ENCODE measurements at places on chromosomes 6 and 20. TPM values are rescaled to one million over a fixed set of nuclear protein-coding genes. Genes with fewer than 3 reads are reported as not detected.

GRCh38 chr20:35568645-35569044, 26.8 kb downstream of the ERGIC3 start:
- DNase-seq, result no peak
- H3K36me3 ChIP-seq, result no peaks in the 10 kb centered on the region
- no peaks in the 10 kb centered on the region for H3K27me3 ChIP-seq
- no peak overlapping the region for H3K27ac ChIP-seq

Gene SPATS1
- total RNA-seq, result not detected

DNA sequence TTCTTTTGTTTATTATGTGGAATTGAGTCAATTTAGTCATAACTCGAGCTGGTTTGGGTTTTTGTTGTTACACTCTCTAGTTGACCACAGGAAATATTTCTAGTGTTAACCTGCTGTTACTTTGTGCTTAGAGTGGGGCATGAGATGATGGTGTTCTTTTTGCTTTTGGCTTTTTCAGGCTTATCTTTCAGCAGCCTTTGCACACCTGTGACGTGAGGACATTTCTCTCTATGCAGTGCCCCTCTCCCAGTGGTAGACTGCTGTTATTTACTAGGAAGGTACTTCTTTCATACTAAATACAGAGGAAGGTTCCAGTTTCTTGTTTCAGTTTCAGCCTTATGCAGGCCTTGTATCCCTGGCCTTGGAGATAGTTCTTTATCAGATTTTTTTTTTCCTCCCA, 766.8 kb upstream of the MAN1A1 start:
- no peak overlapping the region for H3K27ac ChIP-seq
- no peaks in the 10 kb centered on the region for H3K36me3 ChIP-seq

GRCh38 chr6:90000864-90001731, 106.8 kb downstream of the GJA10 start:
- peak overlapping the region; percentile 48 for H3K27ac ChIP-seq
- no peak for DNase-seq
- peaks cover 30% of the 10 kb centered on the region for H3K4me1 ChIP-seq
- H3K4me3 ChIP-seq, result no peak overlapping the region
- no peaks in the 10 kb centered on the region for H3K36me3 ChIP-seq

GRCh38 chr20:11015440-11015839, 341.6 kb upstream of the JAG1 start:
- no peaks in the 10 kb centered on the region for H3K27me3 ChIP-seq
- DNase-seq, result no peak
- no peak overlapping the region for H3K27ac ChIP-seq
- H3K4me3 ChIP-seq, result no peak overlapping the region
- no peaks in the 10 kb centered on the region for H3K36me3 ChIP-seq

Gene TMC2
- total RNA-seq, result not detected

GRCh38 chr6:3294921-3295871, 36.4 kb downstream of the PSMG4 start:
- H3K4me1 ChIP-seq, result peaks cover 7% of the 10 kb centered on the region
- DNase-seq, result no peak
- H3K27ac ChIP-seq, result no peak overlapping the region
- no peaks in the 10 kb centered on the region for H3K36me3 ChIP-seq
- no peak overlapping the region for H3K4me3 ChIP-seq
- H3K27me3 ChIP-seq, result no peaks in the 10 kb centered on the region

DNA sequence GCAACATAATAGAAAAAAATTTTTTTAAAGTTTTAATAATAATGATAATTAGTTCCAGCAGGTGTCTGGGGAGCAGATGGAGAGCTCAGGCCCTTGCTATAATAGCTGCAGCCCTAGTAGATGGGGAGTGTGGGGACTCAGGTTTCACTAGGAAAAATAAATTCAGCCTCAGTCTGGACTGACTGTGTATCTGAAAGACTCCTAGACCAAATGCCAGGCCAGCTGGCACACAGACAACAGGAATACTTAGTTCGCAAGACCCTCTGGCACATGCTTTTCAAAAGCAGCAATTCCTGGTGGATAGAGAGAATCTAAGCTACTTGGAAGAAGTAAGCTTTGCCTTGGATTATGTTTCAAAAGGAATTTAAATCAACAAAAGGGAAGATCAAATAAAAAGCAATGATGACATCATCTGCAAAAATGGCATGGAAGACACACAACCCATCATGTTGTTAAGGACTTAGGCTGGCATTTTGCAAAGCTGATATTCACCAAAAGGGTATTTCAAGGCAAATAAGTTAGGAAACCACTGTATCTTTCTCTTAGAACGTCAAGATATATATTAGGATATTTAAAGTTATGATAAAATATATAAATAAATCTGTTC, 107.8 kb downstream of the RNGTT start:
- H3K36me3 ChIP-seq, result no peaks in the 10 kb centered on the region
- H3K4me3 ChIP-seq, result no peak overlapping the region
- H3K4me1 ChIP-seq, result no peaks in the 10 kb centered on the region
- no peak overlapping the region for H3K27ac ChIP-seq

Gene EDN1
- total RNA-seq, result 9.0 TPM

DNA sequence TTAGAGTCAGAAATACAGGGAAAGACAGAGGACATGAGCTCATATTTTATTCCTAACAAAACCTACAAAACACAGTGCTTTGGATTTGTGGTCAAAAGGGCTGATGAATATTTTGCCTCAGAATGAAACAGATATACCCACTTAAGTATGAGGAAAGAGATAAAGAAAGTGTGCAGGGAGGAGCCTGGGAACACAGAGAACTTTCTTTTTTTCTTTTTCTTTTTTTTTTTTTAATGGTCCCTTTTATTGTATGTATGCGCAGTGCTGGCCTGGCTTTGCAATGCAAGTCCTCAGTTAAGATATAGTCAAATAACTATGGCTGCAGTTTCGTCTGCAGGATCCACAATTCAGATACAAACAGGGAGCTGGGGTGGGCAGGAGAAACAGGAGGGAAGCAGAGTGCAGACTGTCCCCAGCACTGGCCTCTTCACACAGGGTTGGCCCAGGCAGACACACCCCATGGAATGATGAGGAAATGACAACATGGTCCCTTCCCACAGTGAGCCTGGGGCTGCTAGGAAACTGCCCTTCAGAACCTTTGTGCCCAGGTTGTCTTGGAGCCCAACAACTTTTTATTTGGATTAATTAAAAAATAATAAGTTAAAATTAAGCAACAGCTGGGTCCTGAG, 629.8 kb upstream of the AGPAT4 start:
- no peak overlapping the region for H3K4me3 ChIP-seq
- DNase-seq, result no peak
- no peaks in the 10 kb centered on the region for H3K27me3 ChIP-seq
- H3K36me3 ChIP-seq, result no peaks in the 10 kb centered on the region

DNA sequence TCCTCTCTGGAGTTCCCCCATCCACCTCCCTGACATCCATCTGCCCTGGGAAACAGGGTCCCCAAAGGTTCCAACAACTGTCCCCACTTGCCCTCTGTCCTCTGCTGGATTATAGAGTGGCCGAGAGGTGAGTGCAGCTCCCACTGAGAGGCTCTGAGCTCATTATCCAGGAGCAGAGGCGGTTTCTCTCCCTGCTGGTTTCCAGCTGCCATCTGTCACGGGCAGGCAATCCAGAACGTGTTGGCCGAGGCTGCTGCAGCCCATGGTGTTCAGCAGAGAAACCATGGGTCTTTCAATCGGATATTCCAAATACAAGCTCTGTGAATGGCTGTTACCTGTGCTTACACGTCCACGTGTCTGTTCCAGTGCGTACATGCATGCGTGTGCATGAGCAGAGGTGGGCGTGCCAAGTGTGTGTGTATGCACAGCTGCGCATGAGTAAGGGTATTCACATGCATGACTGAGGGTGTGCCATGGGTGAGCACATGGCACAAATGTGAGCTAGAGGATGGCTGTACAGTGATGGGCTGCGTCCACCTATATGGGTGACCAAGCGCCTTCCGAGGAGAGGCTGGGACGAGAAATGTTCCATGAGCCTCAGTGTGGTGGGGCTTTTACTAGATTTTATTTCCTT, 183.7 kb upstream of the PMEPA1 start:
- H3K27me3 ChIP-seq, result no peaks in the 10 kb centered on the region
- no peaks in the 10 kb centered on the region for H3K36me3 ChIP-seq
- no peak for DNase-seq
- H3K27ac ChIP-seq, result no peak overlapping the region
- no peaks in the 10 kb centered on the region for H3K4me1 ChIP-seq

DNA sequence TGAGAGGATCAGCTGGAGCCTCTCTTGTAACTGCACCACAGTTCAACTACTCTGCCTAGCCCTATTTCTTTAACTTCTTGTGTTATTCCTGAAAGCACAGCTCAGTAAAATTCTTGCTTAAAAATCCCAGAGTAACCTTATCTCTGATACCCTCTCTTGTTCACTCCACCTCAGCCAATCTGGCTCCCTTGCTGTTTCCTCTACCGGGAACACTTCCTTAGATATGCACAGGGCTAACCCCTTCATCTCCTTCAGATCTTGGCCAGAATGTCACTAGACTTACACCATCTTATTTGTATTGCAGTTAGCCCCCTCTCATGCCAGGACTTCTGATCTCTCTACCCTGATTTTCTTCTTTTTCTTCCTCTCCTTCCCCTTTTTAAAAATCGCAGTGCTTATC, 2.6 kb upstream of the ZKSCAN3 start:
- no peak overlapping the region for H3K4me3 ChIP-seq
- no peaks in the 10 kb centered on the region for H3K27me3 ChIP-seq
- H3K4me1 ChIP-seq, result no peaks in the 10 kb centered on the region
- no peak for DNase-seq
- H3K36me3 ChIP-seq, result no peaks in the 10 kb centered on the region
- H3K27ac ChIP-seq, result no peak overlapping the region

DNA sequence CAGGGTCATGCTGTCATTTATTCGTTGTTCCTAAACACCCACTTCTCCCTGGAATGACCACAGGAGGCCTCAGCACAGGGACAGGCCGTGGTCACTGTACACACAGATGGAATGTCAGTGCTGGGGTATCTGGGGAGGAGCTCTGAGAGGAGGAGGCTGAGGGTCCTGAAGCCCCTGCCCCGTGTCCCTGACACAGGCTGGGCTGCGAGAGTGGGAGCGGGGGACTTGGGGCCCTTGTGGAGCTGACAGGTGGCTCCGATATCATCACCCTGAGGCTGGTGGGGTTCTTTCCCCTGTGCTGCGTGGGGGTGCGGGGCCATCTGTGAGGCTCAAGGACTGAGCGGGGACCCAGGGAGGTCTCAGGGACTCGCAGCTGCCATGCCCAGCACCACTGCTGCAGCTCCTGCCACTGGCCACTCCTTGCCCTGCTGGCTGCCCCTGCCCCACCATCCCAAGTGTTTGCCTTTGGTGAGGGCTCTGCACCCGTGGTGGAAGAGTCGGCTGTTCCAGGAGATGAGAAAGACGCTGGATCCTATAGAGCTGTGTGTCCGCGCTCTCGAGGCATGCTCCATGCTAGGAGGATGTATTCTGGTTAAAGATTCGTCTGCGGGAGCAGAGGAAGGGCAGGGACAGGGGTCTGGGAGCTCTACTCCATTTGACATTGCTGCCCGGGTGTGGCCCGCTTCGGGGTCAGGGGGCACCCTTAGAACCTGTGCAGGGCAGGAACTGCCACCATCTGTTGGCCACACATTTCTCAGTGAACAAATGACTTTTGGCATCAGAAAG, 18.9 kb downstream of the NPEPL1 start:
- no peaks in the 10 kb centered on the region for H3K4me1 ChIP-seq
- peak; percentile 50 for DNase-seq
- no peak overlapping the region for H3K27ac ChIP-seq
- H3K4me3 ChIP-seq, result no peak overlapping the region

DNA sequence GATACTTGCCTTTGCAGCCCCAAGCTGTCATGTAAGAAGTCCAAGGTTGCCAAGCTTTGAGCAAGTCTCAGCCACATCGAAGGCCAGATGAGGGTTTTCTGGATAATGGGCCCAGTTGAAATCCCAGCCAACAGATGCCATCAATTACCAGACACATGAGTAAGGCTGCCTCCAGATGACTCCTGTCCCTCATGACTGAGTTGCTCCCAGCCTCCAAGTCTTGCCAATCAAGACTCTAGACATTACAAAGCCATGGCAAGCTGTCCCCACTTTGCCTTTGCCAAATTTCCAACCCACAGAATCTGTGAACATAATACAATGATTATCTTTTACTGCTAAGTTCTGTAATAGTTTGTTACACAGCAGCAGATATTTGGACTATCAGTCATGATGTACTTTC, 76.8 kb upstream of the ARMC2 start:
- H3K27me3 ChIP-seq, result no peaks in the 10 kb centered on the region
- no peaks in the 10 kb centered on the region for H3K4me1 ChIP-seq
- no peaks in the 10 kb centered on the region for H3K36me3 ChIP-seq
- H3K27ac ChIP-seq, result no peak overlapping the region
- H3K4me3 ChIP-seq, result no peak overlapping the region

Gene FAM50B
- total RNA-seq, result 19.6 TPM

Gene ANGPT4
- total RNA-seq, result 0.11 TPM

Gene NOTCH4
- 22.5 TPM for total RNA-seq

- no peak for DNase-seq
- no peaks in the 10 kb centered on the region for H3K4me1 ChIP-seq
- no peak overlapping the region for H3K27ac ChIP-seq
- H3K4me3 ChIP-seq, result no peak overlapping the region
These were observed 188.0 kb upstream of the FLRT3 start for GRCh38 chr20:14525426-14525825.

Gene ZSCAN26
- total RNA-seq, result 11.2 TPM

Gene FAM83B
- 8.9 TPM for total RNA-seq

DNA sequence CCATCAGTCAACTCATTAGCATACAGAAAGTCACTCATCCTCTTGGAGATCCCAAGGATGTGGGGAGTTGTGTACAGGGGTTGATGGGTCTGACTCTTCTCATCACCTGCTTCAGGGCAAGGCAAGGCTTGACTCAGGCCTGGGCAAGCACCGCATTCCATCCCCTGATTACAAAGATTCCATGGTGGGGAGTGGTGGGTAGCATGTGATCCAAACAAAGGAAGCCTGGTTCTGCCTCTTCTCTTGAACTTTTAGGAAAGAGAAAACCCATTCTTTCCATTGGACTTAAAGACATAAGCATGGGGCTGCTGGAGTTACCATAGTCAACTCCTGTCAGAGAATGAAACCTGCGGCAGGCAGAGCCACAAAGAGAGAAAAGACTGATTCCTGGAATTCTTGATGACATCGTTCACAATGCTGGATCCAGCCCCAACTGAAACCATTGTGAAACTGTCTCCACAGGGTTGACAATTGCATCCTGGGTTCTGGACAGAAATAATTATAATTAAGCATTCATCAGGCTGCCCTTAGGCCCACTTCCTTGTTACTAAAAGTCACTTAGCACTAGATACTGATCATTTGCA, 235.8 kb upstream of the KCNG1 start:
- no peaks in the 10 kb centered on the region for H3K36me3 ChIP-seq
- H3K27ac ChIP-seq, result no peak overlapping the region
- no peaks in the 10 kb centered on the region for H3K4me1 ChIP-seq
- DNase-seq, result no peak

- no peak overlapping the region for H3K27ac ChIP-seq
- no peak for DNase-seq
- no peaks in the 10 kb centered on the region for H3K4me1 ChIP-seq
- no peaks in the 10 kb centered on the region for H3K27me3 ChIP-seq
These were observed 84.7 kb upstream of the RNF24 start for GRCh38 chr20:4099905-4100675.

- no peaks in the 10 kb centered on the region for H3K27me3 ChIP-seq
- no peaks in the 10 kb centered on the region for H3K4me1 ChIP-seq
These were observed 53.0 kb upstream of the FUCA2 start for GRCh38 chr6:143564484-143565017.

All from right atrium auricular region (tissue), 2 donors.